Suprapubic skin (tissue), 4 donors: ENCODE measurements at places on chromosomes 2 and 18.

DNA sequence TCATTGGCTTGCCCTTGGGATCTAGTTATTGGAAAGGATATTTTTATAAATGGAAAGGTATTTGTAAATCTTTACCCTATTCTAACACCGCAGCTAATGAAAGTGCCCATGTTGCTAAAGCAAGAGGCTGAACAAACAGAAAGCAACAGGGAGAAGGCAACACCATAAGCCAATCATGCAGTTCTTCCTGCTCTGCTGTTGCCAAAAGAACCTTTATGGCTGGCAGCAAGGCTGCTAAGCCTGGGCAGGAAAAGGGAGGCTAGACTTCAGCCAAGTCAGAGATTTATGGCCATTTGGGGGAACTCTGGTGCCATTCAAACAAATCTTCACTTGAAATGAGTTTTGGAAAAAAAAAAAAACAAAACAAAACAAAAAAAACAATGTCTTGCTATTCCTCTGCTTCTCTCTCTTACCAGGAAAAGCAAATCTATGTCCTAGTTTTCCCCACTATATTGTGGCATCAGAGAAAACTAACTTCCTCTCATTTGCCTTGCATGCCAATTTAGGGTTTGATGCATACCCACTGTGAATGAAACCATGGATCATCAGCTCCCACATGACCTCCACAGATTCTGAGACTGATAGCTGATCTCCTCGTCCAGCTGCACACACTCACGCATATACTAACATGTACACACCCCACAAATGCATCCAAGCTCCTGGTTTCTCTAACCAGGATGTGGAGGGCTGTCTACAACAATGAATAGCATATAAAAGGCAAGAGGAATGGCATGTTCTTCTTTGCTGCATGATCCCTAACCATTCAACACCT, 179.3 kb downstream of the C1D start:
- DNase-seq, result no peak

DNA sequence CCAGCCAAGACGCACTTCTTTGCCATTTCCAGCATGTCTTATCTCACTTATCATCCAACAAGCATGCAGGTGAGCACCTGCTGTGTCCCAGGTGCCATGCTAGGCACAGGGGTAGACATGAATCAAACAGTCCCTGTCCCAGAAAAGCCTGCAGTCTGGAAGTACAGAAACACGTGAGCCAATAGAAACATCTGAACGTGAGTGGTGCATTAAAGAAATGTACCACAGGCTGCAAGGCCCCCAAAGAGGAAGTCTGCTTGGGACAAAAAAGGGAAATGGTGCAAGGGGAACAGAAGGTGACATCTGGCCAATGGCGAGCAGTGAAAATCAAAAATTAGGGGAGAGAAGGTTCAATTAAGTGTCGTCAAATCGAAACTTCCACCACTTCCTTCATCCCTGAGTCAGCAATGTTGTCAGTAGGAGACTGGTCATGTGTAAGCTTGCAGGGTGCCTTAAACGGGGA, 17.6 kb upstream of the TMEM247 start:
- DNase-seq, result no peak

GRCh38 chr18:65721619-65722018, 29.2 kb upstream of the CDH7 start:
- DNase-seq, result no peak

DNA sequence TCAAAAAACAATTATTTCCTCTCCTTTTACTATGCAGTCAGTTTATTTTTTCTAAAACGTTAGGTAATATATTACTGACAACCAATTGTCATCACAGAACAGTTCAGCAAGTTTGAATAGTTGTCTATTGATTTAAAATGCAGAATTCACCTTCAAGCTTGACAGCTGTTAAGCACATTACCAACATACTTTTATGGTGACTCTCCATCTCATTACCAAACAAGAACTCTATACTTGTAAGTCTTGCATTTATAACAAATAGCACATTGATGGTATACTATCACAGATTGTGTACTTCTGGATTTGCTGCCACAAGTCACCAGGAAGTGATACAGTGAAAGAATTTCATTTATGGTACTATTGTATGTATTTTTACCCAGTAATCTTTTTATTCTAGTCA, 99.4 kb upstream of the PPP1CB start:
- DNase-seq, result no peak

DNA sequence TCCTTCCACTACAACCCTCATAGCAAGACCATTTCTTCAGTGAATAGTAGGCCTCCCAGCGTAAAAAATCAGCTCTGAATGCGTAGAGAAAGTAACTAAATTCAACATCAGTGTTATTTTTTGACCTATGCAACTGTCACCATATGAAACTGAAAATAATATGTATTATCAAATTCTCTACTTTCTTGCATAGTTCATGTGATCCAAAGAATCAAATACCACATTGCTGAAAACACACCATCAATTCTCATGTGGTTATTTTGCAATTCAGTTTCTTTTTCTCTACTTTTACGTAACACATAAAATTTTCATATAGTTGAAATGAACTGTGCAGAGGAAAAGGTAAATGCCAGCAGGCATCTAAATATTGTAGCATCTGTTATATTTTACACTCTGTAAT, 208.5 kb upstream of the SPOPL start:
- DNase-seq, result no peak

GRCh38 chr2:143176606-143177005, 47.4 kb downstream of the ARHGAP15 start:
- DNase-seq, result no peak
